ENCODE measurements at places on chromosomes 2 and 18. TPM values are rescaled to one million over a fixed set of nuclear protein-coding genes. Genes with fewer than 3 reads are reported as not detected.

GRCh38 chr2:206800506-206801417 is 35.4 kb downstream of the FASTKD2 start:
- H3K27me3 ChIP-seq: no peaks in the 10 kb centered on the region
- peak; percentile 69 for DNase-seq
- no peaks in the 10 kb centered on the region for H3K4me1 ChIP-seq
- H3K27ac ChIP-seq: no peak overlapping the region
- H3K36me3 ChIP-seq: no peaks in the 10 kb centered on the region
- no peak overlapping the region for H3K4me3 ChIP-seq

- no peak for DNase-seq
- no peak overlapping the region for H3K4me3 ChIP-seq
- H3K36me3 ChIP-seq: no peaks in the 10 kb centered on the region
- H3K4me1 ChIP-seq: no peaks in the 10 kb centered on the region
Observed at GRCh38 chr2:163565192-163565591, 170.6 kb downstream of the FIGN start.

DNA sequence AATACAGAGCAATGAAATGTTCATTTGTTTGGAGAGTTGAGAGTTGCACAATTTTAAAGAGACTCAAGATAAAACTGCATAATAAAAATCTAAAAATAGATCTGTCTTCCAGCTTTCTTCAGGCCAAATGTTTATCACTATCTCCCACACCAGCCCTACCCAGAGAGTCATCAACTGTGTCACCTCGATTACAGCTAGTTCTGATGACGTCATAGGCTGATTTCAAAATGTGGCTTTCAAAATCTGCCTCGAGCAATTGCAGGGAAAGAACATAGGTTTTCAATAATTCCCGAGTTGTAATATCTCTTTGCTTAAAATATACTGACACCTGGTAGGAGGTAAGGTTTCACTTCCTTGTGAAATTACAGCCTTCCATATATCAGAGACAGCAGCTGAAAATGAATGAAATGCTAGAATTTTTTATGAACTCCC is 677.6 kb upstream of the ID2 start:
- DNase-seq: peak; percentile 47
- H3K36me3 ChIP-seq: no peaks in the 10 kb centered on the region
- no peaks in the 10 kb centered on the region for H3K4me1 ChIP-seq
- H3K27me3 ChIP-seq: no peaks in the 10 kb centered on the region
- H3K27ac ChIP-seq: peak overlapping the region; percentile 79
- no peak overlapping the region for H3K4me3 ChIP-seq

GRCh38 chr2:104378853-104379374 is 475.0 kb upstream of the POU3F3 start:
- H3K27ac ChIP-seq: no peak overlapping the region
- DNase-seq: no peak
- H3K4me1 ChIP-seq: no peaks in the 10 kb centered on the region
- no peaks in the 10 kb centered on the region for H3K36me3 ChIP-seq
- H3K4me3 ChIP-seq: no peak overlapping the region
- H3K27me3 ChIP-seq: no peaks in the 10 kb centered on the region

GRCh38 chr2:15792331-15792730 is 148.0 kb upstream of the MYCN start:
- no peaks in the 10 kb centered on the region for H3K4me1 ChIP-seq
- H3K4me3 ChIP-seq: no peak overlapping the region
- H3K27me3 ChIP-seq: no peaks in the 10 kb centered on the region

The TEX44 gene
- not detected for total RNA-seq

The B3GNT2 gene
- total RNA-seq: 42.4 TPM

- H3K27ac ChIP-seq: no peak overlapping the region
- no peaks in the 10 kb centered on the region for H3K36me3 ChIP-seq
- no peak for DNase-seq
- H3K27me3 ChIP-seq: no peaks in the 10 kb centered on the region
Observed at GRCh38 chr2:1297372-1298159, 115.7 kb upstream of the TPO start.

The RAB31 gene
- 42.9 TPM for total RNA-seq

GRCh38 chr2:101879466-101879865 is 112.3 kb upstream of the IL1R2 start:
- no peak overlapping the region for H3K4me3 ChIP-seq
- no peaks in the 10 kb centered on the region for H3K36me3 ChIP-seq
- no peaks in the 10 kb centered on the region for H3K27me3 ChIP-seq
- H3K27ac ChIP-seq: peak overlapping the region; percentile 50
- H3K4me1 ChIP-seq: no peaks in the 10 kb centered on the region

The TXNDC2 gene
- 0.07 TPM for total RNA-seq

DNA sequence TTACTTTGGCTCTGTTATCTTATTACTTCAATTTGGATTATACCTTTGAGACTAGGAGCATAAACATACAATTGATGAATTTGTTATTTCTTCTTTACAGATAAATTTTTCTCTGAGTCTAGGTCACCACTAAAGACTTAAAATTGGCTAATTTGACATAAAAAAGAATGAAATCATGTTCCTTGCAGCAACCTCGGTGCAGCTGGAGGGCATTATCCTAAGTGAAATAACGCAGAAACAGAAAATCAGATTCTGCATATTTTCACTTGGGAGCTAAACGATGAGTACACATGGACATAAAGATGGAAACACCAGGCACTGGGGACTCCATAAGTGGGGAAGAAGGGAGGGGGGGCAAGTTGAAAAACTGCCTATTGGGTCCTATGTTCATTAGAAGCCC is 172.8 kb upstream of the SESTD1 start:
- no peak for DNase-seq
- no peaks in the 10 kb centered on the region for H3K4me1 ChIP-seq
- H3K27ac ChIP-seq: no peak overlapping the region
- H3K36me3 ChIP-seq: no peaks in the 10 kb centered on the region
- H3K27me3 ChIP-seq: no peaks in the 10 kb centered on the region
- no peak overlapping the region for H3K4me3 ChIP-seq

- H3K4me3 ChIP-seq: peak overlapping the region; percentile 24
- DNase-seq: peak; percentile 8
- peaks cover 17% of the 10 kb centered on the region for H3K4me1 ChIP-seq
- H3K36me3 ChIP-seq: no peaks in the 10 kb centered on the region
- H3K27ac ChIP-seq: no peak overlapping the region
- peaks cover 16% of the 10 kb centered on the region for H3K27me3 ChIP-seq
Observed at GRCh38 chr2:192194265-192194865, 368 bp downstream of the TMEFF2 start.
